ENCODE measurements at places on chromosomes 5 and 9.

DNA sequence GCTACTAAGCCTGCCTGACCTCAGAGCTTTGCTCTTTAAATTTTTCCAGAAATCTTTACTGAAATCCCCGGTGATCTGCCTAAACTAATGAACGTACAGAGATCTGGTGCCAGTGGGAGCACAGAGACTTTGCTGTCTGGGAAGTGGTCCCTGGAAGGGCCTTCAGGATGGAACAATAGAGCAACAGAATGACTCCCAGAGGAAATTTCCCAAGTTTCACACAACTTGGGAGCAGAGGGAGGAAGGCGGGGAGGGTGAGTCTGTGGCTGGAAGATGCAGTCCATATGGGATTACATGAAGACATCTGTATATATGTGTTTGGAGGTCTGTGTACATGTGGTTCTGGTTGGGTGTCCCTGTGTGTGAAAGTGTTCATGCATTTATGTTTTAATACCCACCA, 638.3 kb downstream of the CCDC171 start:
- DNase-seq: no peak

DNA sequence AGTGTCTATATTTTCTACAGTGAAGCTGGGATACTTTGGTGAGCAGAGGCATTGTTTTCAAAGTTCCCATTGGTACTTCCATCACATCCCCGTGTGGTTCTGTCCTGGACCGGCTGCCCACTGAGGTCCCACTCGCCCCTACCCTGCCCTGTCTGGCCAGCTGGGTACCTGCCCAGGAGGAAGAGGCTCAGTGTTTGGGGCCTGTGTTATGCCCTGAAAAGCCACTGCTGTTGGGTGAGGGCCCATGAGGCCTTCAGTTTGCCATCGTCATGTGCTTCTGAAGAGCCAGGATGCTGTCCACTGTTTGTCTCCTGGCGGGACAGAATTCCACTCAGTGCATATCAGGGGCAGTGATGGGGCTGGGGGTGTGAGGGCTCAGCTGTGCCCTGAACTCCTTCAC, 2.6 kb upstream of the CEP72 start:
- no peak for DNase-seq

- DNase-seq: no peak
Observed at GRCh38 chr5:111225926-111226325, 1.7 kb downstream of the CAMK4 start.

DNA sequence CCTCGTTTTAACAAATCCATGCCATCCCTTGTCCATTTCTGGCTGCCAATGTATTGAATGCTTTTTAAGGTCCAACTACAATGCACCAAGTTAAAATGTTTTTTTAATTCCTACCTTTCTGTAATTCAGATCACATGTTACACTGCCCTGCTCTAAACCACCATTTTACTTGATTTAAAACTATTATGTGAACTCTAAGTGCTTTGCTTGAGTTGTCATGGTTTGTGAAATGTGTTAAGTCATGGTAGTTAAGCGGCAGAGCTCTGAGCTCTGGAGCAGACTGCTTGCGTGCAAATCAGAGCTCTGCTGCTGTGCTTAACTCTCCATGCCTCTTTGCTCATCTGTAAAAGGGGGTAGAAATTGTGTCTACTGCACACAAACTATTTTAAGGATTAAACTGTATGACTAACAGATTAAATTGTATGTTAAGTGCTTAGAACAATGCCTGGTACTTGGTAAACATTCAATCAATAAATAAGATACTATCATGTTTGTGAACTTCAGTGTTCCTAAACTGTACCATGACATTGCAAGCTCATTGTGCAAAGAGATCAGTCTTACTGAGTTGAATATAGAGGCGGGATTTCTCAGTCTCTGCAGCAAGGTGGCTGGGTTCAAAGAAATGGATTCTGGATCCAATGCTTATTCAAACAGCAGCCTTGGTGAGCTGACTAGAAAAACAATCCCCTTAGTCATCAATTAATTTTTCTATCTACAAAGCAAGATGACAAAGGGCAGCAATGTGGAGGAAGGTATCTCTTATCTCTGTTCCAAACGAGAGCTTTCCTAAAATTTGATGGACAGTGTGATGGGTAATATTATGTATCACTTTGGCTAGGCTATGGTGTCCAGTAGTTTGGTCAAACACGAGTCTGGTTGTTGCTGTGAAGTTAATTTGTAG, 16.1 kb upstream of the CMBL start:
- no peak for DNase-seq

GRCh38 chr5:145921211-145921610, 15.2 kb upstream of the SH3RF2 start:
- no peak for DNase-seq

- DNase-seq: no peak
Observed at GRCh38 chr5:109191153-109191558, 218.6 kb downstream of the PJA2 start.

GRCh38 chr5:40397091-40397490, 282.6 kb upstream of the PTGER4 start:
- DNase-seq: no peak

GRCh38 chr5:76487821-76488220, 84.7 kb downstream of the IQGAP2 start:
- DNase-seq: no peak

DNA sequence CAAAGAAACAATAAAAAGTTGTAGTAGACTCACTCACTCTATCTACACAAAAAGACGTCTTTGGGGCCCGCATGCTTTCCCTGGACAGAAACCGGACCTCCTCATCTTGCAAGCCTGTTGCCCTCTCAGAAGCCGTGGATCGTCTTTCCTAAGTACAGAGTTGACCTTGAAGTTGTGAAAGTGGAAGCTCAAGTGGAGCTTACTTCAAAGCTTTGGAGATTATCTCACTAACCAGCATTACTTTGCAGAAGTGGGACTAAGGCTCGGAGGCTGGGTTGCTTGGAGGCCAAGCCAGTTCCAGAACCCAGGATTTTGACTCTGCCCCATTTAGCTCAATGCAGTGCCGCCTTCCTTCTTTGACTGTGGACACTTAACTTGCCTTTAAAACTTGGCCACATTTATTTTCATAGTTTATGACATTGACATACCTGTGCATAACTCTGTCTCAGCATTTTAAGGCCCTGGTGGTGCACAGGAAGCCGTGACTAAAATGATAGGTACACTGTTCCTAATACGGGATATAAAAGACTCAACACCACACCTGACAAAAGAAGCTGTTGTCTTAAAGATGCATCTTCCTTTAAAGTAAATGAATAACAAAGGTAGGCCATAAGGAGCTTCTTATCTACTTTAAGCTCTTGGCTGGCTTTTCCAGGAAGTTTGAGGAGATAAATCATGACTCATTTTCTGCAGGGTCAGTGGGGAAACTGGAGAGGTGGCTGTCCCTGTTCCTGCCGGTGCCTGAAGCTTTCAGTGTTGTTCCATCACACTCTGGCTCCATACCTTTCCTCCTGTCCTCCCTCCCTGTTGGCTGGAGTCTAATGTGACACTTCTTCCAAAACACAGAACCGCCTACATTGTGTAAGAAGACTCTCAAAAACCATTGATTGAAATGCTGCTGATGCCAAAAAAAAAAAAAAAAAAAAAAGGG, 10.7 kb downstream of the SLC25A25 start:
- no peak for DNase-seq

DNA sequence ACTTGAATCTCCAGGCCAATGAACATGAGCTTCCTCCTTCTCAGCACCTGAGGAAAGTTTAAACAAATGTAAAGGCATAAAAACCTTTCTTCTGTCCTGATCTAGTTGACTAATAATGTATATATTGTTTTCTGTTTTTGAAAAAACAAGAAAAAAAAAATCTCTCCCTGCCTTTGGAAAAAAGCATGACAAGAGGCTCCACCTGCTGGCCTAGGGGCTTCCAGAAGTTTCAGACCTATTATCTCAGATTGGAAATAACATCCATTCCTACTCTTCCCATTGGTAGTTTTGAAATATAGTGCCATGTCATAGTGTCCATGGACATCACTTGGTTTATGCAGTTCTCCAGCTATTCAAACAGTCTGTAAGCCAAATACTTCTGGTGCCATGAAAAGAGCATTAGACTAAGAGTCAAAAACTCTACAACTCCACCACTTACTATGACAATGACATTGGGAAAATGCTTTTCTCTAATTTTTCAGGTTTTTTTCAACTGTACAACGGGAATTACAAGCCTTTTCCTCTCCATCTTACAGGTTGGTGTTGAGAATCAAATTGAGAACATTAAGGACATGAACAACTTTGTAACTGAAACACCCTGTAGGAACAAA, 409.6 kb upstream of the MPDZ start:
- no peak for DNase-seq

GRCh38 chr5:134437847-134438581, 26.3 kb upstream of the CDKN2AIPNL start:
- DNase-seq: no peak

DNA sequence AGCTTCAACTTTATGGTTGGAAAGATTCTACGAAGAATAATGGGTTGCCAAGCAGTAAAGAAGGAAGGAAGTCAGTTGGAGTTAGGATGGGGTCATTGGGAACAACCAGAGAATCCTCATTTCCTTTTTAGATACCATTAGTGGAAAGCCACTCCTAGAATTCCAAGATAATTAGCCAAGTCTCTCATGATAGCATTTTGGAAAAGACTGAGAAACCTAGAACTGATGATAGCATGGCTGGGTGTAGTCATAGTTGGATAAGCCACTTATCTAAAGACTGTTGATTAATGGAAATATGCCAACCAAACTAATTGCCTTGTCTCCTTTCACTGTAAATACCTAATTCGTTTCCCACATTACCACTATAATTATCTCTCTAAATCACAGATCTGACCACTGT, 377.0 kb downstream of the GLIS3 start:
- DNase-seq: no peak

Data from caudate nucleus (tissue), 63 donors.